ENCODE measurements at places on chromosomes 11 and 22.

DNA sequence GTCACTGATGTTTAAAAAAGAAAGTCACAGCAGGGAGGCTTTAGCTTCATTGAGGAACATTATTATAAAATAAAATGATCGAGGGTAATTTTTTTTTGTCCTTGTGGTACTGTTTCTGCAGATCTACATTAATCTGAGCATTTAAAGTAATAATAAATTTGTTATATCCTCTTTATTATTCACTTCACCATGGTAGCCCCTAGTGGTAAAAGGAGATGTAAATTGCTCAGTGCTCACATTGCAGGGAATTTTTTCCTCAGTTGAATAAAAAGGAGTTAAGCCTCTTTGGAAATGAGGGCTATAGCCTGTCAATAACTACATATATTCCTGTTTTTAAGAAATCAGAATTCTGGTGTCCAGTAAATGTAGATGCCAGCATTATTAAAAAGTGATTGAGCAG, 99.7 kb upstream of the VPREB1 start:
- DNase-seq, result no peak

DNA sequence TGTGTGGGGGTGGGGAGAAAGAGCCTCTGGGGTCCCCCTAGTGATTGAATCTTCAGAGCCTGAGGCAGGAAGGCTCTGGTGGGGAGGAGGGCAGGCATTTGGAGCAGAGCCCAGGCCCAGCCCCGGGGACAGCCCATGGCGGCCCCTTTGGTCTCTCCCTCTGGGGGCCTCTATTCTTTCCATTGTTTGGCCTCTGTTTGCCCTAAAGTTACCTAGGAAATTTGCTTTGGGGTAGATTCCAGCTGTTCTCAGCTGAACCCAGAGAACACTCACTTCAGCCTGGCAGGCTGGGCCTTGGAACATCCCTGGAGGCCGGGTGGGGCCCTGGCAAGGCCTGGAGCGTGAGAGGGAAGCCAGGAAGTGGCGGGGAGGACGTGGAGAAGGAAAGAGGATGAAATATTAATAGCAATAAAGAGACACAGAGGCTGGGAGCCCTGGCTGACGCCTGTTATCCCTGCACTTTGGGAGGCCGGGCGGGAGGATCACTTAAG, 22.9 kb upstream of the A4GALT start:
- peak; percentile 89 for DNase-seq

DNA sequence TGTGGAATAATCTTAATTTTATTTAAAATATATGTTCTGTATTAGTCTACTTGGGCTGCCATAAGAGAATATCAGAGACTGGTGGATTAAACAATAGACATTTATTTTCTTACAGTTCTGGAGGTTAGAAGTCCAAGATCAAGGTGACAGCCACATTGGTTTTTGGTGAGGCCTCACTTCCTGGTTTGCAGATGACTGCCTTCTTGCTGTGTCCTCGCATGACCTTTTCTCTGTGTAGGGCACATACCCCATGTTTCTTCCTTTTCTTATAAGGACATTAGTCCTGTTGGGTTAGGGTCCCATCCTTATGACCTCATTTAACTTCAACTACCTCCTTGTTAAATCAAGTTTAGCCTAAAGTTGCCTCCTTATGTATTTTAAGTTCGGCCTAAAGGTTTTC, 202.7 kb upstream of the MPPED2 start:
- no peak for DNase-seq

GRCh38 chr11:35558513-35558912, 33.1 kb upstream of the PAMR1 start:
- DNase-seq, result no peak

- peak; percentile 48 for DNase-seq
These were observed 9.3 kb upstream of the ANKRD13D start for GRCh38 chr11:67279589-67280340.

- no peak for DNase-seq
These were observed 1406.8 kb downstream of the TBC1D22A start for GRCh38 chr22:48169227-48169626.

DNA sequence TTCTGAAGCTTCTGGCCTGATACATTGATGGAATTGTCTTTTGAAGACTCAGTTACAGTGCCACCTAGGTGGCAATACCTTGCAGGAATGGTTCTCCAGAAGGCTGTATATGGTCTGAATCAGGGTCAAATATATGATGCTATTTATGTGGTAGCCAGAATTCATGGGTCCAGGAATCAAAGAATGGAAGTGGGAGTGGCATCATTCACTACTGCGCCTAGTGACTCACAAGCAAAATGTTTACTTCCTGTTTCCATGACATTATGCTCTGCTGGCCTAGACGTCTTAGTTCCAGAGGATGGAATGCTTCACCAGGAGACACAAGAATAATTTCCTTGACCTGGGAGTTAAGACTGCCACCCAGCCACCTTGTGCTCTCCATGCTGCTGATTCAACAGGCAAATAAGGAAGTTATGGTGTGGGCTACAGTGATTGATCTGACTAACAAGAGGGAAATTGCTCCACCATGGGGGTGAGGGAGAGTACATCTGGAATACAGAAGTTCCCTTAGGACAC, 491.8 kb downstream of the ETS1 start:
- no peak for DNase-seq

- DNase-seq, result no peak
These were observed 18.1 kb downstream of the P2RX3 start for GRCh38 chr11:57356268-57356667.

GRCh38 chr11:1573903-1574237, 1.8 kb upstream of the DUSP8 start:
- DNase-seq, result peak; percentile 22

DNA sequence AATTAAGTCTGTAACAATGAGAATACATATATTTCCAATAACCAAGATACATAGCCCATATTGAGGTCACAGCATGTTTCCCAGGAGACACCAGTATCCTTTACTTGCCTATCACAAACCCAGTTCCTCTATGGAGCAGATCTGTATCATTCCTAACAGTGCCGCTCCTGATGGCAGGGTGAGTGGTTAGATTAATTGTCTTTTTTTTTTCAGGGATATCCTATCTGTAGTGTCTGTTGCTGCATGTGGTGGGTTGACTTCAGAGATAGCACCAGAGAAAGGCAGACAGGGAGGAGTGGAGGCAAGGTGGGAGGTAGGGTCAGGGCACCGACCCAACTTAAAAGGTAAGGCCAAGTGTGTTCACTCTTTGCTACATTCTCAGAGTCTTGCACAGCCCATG, 2.8 kb downstream of the MTNR1B start:
- no peak for DNase-seq

GRCh38 chr22:45425101-45425500, 11.6 kb downstream of the RIBC2 start:
- no peak for DNase-seq

DNA sequence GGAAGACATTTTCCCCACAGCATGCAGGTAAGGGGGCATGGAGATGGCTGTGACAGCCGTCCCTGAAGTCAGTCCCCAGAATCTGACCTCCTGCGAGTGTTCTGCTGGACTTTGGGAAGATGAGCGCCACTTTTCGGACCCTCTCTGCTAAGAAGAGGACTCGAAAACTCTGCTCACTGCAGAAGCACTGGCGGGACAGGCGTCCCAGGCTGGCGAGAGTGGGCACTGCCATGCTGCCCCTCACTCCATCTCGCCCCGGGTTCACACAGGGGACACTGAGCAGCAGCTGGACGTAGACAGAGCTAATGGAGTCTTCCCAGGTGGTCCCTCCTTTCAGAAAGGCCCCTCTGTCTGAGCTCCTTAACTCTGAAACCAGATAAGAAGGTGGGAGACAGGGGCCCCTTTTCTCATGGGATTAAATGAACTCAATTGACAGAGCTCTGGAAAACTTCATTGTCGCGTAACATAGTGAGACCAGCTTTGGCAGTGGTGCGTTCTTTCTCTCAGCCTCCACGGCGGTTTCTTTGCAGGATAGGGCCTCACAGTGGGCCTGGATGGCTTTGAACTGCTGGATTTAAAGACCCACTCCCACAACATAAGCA, 4.8 kb downstream of the ADAMTS8 start:
- no peak for DNase-seq
